ENCODE measurements at places on chromosomes 6 and 20. TPM values are rescaled to one million over a fixed set of nuclear protein-coding genes. Genes with fewer than 3 reads are reported as not detected.

POM121L2 gene
- not detected for total RNA-seq

HLA-G gene
- total RNA-seq: 0.91 TPM

MATN4 gene
- not detected for total RNA-seq

GUCA1A gene
- not detected for total RNA-seq

THEMIS gene
- total RNA-seq: not detected

TAF4 gene
- total RNA-seq: 27.3 TPM

TIAM2 gene
- 3.2 TPM for total RNA-seq

UBE2J1 gene
- 40.1 TPM for total RNA-seq

BEND6 gene
- 5.3 TPM for total RNA-seq

RAB44 gene
- total RNA-seq: 0.13 TPM

SLC22A1 gene
- total RNA-seq: not detected

ZC2HC1B gene
- total RNA-seq: not detected

CCN6 gene
- not detected for total RNA-seq

CYP39A1 gene
- 3.4 TPM for total RNA-seq

UNC93A gene
- total RNA-seq: not detected

RBM39 gene
- 104 TPM for total RNA-seq

STMND1 gene
- total RNA-seq: not detected

CST4 gene
- 0.78 TPM for total RNA-seq

EPHA7 gene
- 1.4 TPM for total RNA-seq

METTL24 gene
- not detected for total RNA-seq

CNR1 gene
- not detected for total RNA-seq

SLC22A16 gene
- total RNA-seq: not detected

ZNF831 gene
- total RNA-seq: not detected

MAFB gene
- 0.39 TPM for total RNA-seq

EPB41L2 gene
- total RNA-seq: 40.9 TPM

KCNS1 gene
- not detected for total RNA-seq

CASS4 gene
- total RNA-seq: 0.78 TPM

ELOVL4 gene
- total RNA-seq: 9.0 TPM

ADAM33 gene
- total RNA-seq: 1.7 TPM

DNMT3B gene
- 2.3 TPM for total RNA-seq

NKAIN4 gene
- 3.7 TPM for total RNA-seq

SRMS gene
- not detected for total RNA-seq

SMLR1 gene
- not detected for total RNA-seq

TSPO2 gene
- total RNA-seq: not detected

WFDC12 gene
- not detected for total RNA-seq

DLL1 gene
- total RNA-seq: 5.9 TPM

RNF8 gene
- 11.7 TPM for total RNA-seq

SEMG1 gene
- not detected for total RNA-seq

B3GALT4 gene
- total RNA-seq: 3.6 TPM

EIF6 gene
- total RNA-seq: 75.5 TPM

SCUBE3 gene
- total RNA-seq: 0.16 TPM

ARMC2 gene
- 1.9 TPM for total RNA-seq

ATP9A gene
- total RNA-seq: 22.1 TPM

SLC12A5 gene
- total RNA-seq: not detected

STX11 gene
- total RNA-seq: 2.6 TPM

RIPPLY2 gene
- total RNA-seq: not detected

FOXA2 gene
- total RNA-seq: 0.91 TPM

CALHM4 gene
- total RNA-seq: not detected

RNF39 gene
- total RNA-seq: not detected

MUCL3 gene
- total RNA-seq: not detected

SSTR4 gene
- not detected for total RNA-seq

MMP24 gene
- not detected for total RNA-seq

SCGN gene
- not detected for total RNA-seq

SPO11 gene
- not detected for total RNA-seq

ULBP2 gene
- total RNA-seq: 0.24 TPM

SLC35A1 gene
- 13.7 TPM for total RNA-seq

Data from epithelial cell of alveolus of lung (primary cell).